Right lobe of liver (tissue), 6 donors: ENCODE measurements at places on chromosomes 5 and 9.

DNA sequence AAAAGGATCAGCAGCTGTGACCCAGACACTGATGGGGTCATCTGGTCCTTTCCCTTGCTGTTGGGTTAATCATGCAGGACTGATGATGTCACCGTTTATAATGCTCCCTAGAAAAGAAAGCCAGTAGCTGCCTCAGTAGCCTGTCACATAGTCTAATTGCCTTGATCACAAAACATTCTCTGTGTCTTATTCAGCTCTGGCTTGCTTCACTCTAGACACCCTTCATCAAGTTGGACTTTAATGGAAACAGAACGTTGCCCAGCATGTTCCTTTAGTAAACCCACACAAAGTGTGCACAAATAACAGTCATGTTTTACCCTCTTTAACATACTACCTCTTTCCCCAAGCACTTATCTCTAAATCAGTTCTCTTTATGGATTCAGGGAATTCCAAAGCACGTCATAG is 170.8 kb downstream of the SGCD start:
- DNase-seq, result no peak

DNA sequence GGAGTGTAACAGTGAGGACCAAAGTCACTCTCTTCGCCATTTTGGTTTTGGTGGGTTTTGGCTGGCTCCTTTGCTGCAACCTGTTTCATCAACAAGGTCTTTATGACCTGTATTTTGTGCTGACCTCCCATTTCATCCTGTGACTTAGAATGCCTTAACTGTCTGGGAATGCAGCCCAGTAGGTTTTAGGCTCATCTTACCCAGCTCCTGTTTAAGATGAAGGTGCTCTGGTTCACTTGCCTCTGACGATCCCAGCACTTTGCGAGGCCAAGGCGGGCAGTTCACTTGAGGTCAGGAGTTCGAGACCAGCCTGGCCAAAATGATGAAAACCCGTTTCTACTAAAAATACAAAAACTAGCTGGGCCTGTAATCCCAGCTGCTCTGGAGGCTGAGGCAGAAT is 1.8 kb upstream of the CKS2 start:
- DNase-seq, result no peak

- no peak for DNase-seq
Measured at GRCh38 chr5:168578006-168578405, 1.2 kb downstream of the PANK3 start.

GRCh38 chr9:98594546-98595160 is 114.1 kb downstream of the GABBR2 start:
- DNase-seq, result no peak

DNA sequence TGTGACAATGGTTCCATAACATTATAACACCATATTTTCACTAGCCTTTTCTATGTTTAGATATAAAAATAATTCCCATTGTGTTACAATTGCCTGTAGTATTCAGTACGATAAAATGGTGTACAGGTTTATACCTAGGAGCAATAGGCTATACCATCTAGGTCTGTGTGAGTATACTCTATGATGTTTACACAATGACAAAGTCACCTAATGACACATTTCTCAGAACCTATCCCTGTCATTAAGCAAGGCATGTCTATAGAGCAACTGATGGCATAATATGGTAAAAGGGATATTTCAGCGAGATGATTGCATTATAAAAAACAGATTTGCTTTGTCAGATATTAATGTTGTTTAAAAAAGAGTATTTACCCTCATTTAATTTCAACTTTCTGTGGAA is 517.2 kb downstream of the SPOCK1 start:
- no peak for DNase-seq
